ENCODE measurements at places on chromosomes 7 and 10.

GRCh38 chr7:55367283-55367840, 2.2 kb downstream of the LANCL2 start:
- no peak for DNase-seq

DNA sequence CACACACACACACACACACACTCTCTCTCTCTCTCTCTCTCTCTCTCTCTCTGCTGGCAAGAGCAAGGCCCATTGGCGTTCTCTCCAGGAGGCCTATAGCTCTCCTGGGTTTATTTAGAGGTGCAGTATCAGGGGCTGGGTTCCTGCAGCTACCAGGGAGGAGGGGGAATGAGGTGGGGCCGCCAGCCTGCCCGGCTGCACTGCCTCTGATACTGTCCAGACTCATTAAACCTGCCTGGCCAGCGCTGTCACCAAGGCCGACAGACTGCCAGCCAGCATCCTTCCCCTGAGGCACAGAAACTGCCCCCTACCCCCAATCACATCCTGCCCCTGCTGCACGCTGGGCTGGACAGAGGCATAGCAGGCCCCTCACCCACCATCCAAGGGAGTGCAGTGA, 4.3 kb downstream of the PRRT4 start:
- DNase-seq, result no peak

DNA sequence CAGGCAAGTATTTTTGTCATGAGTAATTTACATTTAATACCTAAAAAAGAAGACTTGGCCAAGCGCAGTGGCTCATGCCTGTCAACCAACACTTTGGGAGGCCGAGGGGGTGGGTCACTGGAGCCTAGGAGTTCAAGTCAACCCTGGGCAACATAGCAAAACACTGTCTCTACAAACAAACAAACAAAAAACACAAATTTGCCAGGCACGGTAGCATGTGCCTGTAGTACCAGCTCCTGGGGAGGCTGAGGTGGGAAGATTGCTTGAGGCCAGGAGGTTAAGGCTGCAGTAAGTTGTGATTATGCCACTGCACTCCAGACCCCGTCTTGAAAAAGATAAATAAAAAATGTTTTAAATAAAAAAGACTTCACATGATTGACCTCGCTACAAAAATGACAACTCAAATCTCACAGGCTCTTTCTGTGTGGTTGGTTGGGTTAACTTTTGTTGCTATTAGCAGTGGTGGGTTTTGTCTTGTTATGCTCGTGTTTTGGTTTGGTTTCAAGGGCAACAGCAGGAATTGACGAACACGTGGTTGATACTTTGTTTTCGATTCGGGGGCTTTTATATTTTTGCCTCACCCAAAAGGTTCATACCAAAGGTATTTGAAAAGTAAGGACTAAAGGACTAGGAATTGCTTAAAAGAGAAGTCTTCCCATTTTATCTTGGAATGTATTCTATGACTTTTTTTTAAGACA, 227.2 kb upstream of the MKLN1 start:
- DNase-seq, result peak; percentile 54

DNA sequence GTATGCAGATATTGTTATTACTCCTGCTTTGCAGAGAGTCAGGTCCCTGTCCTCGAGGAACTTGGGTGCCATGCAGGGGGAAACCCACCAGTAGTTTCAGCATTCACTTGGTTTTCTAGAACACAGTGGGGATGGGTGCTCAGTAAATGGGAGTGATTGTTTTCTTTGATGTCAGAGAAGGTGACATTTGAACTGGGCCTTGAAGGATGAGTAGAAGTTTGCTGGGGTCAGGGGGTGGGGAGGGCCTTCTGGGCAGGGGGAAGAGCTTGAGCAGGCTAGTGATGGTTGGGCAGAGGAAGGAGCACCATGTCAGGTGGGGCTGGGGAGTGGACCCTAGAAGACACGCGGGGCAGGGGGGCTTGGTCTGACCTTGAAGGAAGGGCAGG, 5.9 kb downstream of the ADAMTS14 start:
- DNase-seq, result no peak

GRCh38 chr10:4343091-4343490, 482.9 kb upstream of the AKR1E2 start:
- DNase-seq, result no peak

DNA sequence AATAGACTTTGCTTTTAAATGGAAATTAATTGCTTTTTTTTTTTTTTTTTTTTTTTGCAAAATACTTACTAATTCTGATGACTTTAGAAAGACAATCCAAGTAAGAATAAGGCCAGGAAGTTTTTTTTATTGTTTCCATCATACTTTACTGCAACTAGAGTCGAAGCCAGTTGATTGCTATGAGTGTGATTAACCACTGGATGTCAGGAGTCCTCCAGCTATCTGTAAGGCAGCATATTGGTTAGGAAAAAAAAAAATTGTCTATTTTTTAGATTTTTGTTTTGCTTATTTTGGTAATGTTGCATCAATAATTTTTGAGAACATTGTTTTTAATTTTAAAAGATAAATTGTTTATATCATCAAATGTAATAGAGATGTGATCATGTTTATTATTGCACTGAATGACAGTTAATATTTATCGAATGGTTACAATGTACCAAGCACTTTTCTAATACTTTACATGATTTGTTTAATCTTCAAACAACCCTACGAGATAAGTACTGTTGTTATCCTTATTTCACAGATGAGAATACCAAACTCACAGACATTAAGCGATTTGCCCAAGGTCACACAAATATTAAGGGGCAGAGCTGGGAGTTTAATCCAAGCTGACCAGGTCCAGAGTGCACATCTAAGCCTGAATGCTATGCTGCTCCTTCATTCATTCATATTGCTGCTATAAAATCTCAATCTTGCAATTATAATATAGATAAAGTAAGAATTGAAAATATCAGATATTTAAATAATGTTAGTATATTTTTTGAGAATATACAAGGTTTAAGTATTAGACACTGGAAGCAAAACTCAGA, 19.9 kb upstream of the LMOD2 start:
- DNase-seq, result no peak

DNA sequence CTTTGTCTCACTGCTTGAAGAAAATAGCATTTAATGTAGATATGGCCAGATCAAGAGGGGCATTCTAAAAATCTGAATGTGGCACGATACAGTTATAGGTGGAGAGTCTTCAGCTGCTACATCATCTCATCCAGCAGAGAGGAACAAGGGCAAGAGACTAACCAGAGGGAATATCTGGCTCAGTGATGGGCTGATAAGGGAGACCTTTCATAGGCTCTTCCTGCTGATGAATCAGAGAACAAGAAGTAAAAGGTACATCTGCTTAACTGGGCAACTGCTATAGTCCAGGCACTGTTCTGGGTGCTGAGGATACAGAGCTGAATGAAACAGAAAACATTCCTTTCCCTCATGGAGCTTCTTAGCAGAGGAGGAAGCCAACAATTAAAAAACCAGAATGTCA, 37.9 kb downstream of the PIP4K2A start:
- no peak for DNase-seq

DNA sequence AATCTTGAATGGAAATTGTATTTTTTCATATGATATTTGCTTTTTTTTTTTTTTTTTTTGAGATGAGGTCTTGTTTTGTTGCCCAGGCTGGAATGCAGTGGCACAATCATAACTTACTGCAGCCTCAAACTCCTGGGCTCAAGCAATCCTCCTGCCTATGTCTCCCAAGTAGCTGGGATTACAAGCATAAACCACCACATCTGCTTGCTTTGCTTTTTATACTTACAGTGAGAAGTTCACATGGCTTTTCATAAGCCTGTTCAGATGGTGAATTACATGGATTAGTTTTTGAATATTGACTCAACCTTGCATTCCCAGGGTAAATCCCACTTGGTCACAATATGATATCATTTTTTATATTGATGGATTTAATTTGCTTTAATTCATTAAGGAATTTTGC, 22.0 kb downstream of the LRRD1 start:
- no peak for DNase-seq

DNA sequence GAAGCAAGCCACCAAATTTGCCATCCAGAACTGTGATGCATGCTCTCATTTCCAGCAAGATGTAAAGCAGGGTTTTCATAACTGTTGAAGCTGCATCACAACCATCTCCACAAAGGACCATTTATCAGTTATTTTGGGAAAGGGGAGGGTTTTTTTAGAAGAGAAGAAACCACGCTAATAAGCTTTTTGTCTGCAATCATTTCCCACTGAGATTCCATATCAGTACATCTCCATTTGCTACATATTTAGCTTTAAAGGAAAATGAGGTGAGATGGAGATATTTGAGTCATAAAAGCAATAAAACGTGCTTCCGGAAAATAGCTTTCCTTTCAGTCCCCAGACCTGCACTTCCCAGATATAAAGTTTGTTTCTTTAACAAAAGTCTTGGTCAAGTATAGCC, 258.2 kb downstream of the FRMD4A start:
- DNase-seq, result no peak

GRCh38 chr10:89147256-89147655, 59.9 kb downstream of the CH25H start:
- DNase-seq, result no peak

All from naive thymus-derived CD4-positive, alpha-beta T cell (primary cell).